Stimulated activated CD4-positive, alpha-beta T cell treated with anti-CD3 and anti-CD28 coated beads, Interleukin-2, amount 100 ng/mL, for 24 hours (primary cell): ENCODE measurements at places on chromosomes 3 and 15.

GRCh38 chr3:114690911-114691310 lies 397.1 kb downstream of the TIGIT start:
- no peak for DNase-seq

DNA sequence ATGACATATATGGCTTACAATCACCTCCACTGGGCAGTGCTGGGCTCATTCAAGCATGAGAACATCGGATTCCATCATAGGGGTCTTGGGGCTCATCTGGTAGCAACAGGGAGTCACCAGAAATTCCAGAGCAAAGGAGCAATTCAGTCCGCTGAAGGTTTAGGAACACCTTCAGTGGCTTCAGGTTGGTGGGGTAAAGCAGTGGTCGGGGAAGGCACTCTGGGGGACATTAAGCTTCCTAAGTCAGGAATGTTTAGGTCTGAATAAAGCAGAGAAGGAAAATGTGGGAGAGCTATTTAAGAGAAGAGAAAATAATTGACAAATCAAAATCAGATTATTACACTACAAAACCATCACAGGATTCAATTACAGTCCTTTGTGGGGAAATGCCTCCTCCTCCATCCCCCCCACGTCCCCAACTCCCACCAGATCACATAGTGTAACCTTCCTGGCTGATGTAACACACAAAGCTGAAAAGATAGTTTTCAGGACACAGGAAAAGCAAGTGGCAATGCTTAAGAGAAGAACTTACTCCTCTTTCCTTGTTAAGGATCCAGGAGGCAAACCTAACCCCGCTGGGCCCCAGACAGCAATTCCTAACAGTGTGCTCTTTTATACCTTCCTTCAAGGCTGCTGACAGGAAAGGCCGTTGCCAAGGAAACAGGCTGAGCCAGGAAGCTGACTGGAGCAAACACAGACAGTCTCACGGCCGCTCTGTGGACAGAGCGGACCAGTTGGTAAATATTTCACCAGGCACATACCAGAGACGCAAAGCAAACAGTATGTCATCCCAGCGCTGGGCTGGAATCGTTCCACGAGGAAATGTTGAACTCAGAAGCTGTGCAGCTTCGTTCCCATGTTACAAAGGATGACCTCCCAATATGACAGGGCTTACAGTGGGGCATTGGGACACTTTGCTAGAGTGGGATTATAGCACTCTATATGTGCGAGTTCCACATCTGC lies 57.5 kb upstream of the LMCD1 start:
- no peak for DNase-seq

- no peak for DNase-seq
These were observed 146.1 kb upstream of the SLC24A5 start for GRCh38 chr15:47974724-47975123.

DNA sequence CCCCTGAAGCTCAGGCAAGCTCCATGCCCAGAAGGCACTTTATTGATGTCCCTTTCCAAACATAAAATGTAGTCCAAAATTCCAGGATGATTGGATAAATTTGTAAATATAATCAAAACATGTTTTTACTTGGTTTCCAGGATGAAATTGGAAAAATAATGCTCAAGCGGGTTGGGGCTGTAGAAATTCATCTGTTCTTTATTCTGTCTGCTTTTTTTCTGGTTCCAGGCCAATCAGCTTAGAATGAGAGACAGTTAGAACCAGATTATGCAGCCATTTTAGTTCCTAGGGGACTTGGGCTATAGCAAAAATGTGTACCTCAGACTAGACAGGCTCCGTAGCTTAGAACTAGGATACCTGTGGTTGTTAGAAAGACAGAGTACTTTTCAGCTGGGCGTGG lies 450.8 kb downstream of the MCTP2 start:
- no peak for DNase-seq

GRCh38 chr3:161349529-161350312 lies 21.6 kb downstream of the SPTSSB start:
- peak; percentile 4 for DNase-seq

DNA sequence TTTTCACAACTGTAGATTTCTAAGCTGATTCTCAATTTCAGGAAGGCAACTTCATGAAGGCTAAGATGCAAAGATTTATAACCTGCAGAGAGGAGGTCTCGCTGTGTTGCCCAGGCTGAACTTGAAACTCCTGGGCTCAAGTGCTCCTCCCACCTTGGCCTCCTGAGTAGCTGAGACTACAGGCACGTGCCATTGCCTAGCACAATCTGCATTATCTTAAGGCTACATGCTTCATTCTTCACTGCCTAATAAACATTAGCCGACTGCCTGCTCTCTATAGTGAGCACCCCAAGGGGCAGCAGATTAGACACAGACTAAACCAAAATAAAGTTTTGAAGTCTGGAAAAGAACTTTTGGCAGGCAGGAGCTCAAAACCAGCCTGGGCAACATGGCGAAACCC lies 17.1 kb downstream of the CPEB1 start:
- DNase-seq: no peak

- DNase-seq: peak; percentile 19
These were observed 2.3 kb upstream of the SHC4 start for GRCh38 chr15:48965972-48966371.

- no peak for DNase-seq
These were observed 176.4 kb downstream of the ISL2 start for GRCh38 chr15:76512971-76513370.

GRCh38 chr15:23566071-23566554 lies 639 bp downstream of the MKRN3 start:
- peak; percentile 16 for DNase-seq
